Activated T-cell treated with anti-CD3 and anti-CD28 coated beads for 1 hour (primary cell): ENCODE measurements at places on chromosomes 4 and X.

- no peak for DNase-seq
These were observed at the start of gene SORBS2 for GRCh38 chr4:185811509-185812364. TSS of gene SORBS2 (minus strand) at chr4:185812194. CDS start at chr4:185690571, 121,623 bp downstream.

GRCh38 chr4:77082886-77083608, 7.3 kb upstream of the CCNI start:
- DNase-seq: no peak

DNA sequence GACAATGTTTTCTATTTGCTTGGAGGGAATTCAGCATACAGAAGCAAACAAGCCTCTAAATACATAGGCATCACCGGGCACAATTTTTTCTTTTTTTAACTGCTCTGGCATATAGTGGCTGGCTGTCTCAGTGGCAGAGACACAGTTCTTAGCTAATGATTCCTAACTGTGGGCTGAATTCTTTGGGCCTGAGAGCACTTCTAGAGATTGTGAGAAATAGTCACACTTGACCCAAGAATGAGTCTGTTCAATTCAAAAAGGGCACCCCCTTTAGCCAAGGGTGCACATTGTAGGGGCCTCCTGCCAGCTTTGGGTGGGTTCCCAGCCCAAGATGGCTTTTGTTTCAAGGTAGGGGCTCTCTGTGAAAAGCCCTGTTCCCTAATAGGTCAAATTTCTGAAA, 345.7 kb downstream of the ARHGAP10 start:
- DNase-seq: no peak

DNA sequence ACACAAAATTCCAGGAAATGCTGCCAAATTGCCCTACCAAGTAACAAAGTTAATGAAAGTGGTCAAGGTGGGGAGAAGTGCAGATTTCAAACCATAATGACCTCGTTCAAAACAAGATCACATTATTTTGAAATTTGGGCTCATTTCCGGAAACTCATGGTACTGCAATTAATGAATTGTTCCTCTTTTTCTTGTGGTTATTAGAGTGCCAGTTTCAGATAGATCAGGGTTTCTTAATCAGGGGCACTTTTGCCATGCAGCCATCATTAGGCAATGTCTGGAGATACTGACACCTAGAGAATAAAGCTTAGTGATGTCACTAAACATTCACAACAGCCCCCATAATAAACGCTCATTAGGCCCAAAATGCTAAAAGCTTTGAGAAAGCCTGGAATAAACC, 381.5 kb upstream of the GALNT7 start:
- no peak for DNase-seq

GRCh38 chr4:14583331-14583730, 418.9 kb upstream of the CPEB2 start:
- DNase-seq: no peak

DNA sequence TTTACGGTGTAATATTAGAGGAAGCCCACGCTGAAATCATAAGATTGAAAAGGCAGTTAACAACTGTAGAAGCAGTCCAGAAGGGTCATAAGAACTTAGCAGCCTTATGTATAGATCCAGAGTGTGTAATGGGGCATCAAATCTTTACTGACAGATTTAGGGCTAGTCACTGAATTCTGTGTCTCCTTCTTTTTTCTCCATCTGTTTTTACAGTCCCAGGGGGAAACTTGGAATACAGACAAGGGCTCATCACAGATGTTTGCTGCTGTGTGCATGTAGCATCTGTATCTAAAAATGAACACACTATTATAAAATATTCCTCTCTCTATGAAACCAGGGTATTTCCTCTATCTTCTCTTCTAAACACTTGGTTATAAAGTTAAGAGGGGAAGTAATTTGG, 43.9 kb downstream of the CYSLTR1 start:
- no peak for DNase-seq

- DNase-seq: no peak
These were observed 7.0 kb downstream of the USP46 start for GRCh38 chr4:52651996-52652672.
